ENCODE measurements at places on chromosomes 11 and 22. TPM values are rescaled to one million over a fixed set of nuclear protein-coding genes. Genes with fewer than 3 reads are reported as not detected.

GRCh38 chr11:14255238-14255534 lies 103.8 kb downstream of the RRAS2 start:
- no peak for DNase-seq

- DNase-seq, result no peak
Observed at GRCh38 chr22:48742556-48743343, 1084.9 kb downstream of the BRD1 start.

DNA sequence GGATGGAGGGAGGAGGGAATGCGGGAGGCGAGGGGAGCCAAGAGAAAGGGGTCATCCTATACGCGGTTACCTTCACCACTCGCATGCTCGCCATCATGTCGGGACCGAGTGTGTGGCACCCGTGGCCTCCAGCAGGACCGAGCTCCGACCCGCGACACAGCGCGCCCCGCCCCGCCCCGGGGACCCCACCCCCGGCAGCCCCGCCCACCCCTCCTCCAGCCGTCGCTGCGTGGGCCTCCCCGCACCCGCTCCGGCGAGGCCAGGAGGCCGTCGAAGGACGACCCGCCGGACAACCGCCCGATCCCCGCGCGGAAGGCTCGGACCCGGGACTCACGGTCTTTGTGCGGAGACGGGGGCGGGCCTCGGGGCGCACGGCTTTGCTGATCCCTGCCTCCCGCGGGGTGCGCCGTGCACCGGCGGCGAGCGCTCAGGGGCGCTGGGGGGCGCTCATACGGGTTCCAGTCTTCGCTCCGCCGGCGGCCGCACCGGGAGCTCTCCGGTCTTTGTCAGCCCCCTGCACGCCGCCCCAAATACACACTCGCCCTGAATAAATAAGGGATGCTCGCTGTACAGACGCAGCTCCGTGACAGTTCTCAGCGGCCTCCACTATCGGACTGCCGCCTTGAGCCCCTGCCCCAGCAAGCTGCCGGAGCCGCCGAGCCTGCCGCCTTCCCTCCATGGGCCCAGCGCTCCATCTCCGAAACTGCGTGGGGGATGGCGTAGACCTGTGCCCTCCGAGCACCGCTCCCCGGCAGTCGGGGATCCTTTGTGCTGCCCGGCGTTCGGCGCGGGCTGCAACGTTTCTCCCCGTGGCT lies at the start of gene UBE2L6:
Gene UBE2L6, minus strand, starts transcription at position 158 of the 815 bp plus-strand sequence. Its CDS starts 61 bp downstream, at position 97.
- DNase-seq, result peak; percentile 88

DNA sequence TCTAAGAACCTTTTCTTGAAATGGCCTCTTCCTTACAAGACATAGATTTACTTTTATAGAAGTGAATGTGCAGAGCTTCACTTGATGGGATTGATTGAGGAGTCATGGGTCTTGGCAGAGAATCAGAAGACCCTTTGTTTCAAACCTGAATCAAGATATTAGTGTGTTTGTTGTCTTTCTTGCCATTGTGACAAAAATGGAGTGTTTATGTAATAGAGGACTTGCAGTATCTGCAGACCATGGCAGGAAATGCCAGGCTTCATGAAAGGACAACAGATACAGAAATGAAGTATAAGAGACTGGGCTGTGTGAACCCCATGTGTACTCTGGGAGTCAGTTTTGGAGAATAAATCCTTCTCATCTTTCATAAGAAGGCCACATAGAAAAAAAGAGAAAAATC lies 72.9 kb upstream of the HORMAD2 start:
- DNase-seq, result no peak

DNA sequence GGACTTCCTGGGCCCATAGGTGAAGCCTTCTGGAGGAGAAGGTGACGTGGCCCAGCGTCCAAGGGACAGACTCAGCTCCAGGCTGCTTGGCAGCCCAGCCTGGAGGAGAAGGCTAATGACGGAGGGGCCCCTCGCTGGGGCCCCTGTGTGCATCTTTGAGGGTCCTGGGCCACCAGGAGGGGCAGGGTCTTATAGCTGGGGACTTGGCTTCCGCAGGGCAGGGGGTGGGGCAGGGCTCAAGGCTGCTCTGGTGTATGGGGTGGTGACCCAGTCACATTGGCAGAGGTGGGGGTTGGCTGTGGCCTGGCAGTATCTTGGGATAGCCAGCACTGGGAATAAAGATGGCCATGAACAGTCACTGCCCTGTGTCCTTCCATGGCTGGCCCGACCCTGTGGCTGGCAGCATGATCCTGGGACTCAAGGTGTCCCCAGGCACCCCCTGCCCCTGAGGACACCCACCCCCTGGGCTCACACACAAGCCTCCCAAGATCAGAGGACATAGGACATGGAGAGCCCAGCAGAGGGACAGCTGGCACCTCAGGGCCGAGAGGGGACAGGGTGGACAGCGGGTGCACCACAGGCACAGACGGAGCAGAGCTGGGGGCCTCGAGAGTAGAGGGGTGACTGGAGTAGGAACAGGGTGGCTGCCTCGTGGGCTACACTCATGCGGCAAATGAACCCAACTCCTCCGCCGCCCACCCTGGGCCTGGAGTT lies 10.1 kb downstream of the SIGIRR start:
- DNase-seq, result no peak

- DNase-seq, result no peak
Observed at GRCh38 chr11:117840881-117841550, 16.5 kb upstream of the FXYD2 start.

DNA sequence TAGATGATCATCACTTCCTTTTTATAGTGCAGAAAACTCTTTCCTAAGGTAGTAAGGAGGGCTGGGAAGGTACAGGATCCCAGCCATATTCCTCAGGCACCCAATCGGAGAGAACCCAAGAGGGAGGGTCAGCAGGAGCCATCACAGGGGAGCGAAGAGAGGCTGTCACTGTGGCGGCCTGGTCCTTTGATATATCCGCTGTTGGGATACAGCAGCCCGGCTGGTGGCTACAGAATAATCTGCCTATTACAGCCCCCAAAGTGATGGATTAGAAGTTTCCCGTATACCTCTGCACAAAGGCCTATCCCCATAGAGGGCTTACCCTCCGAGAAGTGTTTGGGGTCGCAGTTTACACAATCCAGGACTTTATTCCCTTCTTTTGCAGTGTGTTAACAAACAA lies 48.5 kb downstream of the OR4D9 start:
- no peak for DNase-seq

DNA sequence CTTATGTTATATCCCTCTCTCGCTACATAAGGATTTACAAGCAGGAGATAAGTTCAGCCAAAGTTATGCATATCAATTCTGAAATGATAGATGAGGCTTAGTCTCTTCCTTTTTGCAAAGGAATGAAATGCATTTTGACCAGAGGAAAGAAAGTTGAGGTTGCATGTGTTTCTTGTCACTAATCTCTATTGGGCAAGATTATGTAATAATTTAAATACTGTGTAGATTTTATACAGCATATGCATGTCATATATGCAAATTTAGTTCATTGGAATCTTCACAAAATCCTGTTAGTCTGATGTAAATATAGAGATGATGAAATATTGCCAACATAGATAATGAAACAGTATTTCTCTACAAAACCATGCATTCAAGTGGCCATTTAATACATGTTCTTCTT lies 858.7 kb upstream of the RAG2 start:
- DNase-seq, result no peak

DNA sequence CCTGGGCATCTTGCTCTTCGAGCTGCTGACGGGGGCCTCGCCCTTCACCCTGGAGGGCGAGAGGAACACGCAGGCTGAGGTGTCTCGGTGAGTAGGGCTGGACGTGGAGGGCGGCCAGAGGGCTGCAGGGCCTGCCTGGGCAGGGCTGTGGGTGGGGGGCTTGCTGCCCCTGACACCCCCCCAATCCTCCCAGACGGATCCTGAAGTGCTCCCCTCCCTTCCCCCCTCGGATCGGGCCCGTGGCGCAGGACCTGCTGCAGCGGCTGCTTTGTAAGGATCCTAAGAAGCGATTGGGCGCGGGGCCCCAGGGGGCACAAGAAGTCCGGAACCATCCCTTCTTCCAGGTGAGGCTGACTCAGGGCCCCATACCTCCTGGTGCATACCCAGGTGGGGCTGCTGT lies 2.7 kb downstream of the RPS6KA4 start:
- DNase-seq, result no peak

DNA sequence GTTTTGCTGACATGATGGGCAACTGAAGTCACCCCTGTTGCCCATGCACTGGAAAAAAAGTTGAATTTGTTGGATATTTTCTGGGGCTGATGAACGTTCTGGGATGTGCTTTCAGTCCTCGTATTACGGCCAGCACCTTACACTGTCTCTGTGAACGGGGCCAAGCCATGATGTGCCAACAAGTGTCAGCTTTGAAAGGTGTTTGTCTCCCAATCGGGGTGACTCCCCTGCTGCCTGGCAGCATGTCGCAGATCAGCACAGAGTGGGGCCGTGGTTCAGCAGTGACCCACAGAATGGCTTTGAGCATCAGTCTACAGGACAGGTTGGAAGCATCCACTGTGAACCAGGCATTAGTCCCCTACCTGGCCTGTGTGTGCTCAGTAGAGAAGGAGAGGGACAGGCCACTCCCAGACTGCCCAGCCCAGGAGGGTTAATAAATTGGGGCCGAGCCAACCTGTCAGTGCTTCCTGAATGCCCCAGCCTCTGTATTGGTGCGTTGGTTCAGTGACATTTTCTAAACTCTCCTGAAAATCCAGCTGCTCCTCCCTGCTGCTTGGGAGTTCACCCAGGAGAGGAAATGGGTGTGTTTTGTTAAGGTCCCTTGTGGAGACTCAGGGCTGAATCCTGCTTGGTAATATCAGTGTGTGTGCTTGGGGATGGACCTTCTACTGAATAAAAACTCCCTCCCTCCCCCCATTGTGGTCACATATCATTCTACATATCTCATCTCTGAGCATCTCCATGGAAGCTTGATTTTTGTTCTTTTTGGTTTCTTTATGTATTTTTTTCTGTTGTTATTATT lies 50.7 kb upstream of the TTC12 start:
- DNase-seq, result no peak

GRCh38 chr22:22342697-22343580 lies 98.4 kb downstream of the VPREB1 start:
- DNase-seq, result no peak

- DNase-seq, result peak; percentile 80
Observed at GRCh38 chr11:7592711-7593110, 78.9 kb downstream of the PPFIBP2 start.

DNA sequence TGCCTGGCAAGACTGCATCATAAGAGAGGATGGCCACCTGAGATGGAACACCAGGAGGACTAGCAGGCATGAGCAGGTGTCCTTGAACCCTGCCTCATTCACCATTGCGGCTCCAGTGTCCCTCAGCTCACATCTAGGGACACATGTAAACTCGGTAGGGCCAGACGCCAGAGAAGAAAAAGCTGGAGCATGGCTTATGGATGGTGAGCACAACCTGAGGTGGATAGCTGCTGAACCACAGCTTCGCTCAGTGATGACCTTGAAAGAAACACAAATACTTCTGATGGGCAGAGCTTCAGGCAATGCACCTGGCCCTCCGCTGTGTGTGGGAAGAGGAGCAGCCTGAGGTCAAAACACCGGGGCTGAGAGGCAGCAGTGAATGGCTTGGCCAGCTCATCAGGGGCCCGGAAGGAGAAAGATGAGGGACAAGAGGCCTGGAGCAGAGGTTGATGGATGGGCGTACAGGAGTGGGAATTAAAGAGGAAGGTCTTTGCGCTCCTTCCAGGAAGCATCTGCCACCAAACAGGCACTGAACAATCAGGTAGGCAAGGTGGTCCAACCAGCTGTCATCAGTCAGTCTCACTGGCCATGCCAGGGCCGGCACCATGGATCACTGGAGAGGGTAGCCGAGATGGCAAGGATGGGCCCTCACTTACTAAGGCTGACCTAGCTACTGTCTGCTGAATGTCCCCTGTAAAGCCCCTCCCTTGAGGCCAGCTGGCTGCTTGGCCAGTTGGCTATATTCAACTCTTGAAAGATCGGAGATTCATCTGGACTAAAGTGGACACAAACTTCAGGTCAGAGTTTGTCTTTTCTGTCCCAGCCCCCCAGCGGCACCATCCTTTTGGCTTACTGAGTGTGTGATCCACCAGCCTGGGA lies 89.7 kb downstream of the MYEOV start:
- no peak for DNase-seq

DNA sequence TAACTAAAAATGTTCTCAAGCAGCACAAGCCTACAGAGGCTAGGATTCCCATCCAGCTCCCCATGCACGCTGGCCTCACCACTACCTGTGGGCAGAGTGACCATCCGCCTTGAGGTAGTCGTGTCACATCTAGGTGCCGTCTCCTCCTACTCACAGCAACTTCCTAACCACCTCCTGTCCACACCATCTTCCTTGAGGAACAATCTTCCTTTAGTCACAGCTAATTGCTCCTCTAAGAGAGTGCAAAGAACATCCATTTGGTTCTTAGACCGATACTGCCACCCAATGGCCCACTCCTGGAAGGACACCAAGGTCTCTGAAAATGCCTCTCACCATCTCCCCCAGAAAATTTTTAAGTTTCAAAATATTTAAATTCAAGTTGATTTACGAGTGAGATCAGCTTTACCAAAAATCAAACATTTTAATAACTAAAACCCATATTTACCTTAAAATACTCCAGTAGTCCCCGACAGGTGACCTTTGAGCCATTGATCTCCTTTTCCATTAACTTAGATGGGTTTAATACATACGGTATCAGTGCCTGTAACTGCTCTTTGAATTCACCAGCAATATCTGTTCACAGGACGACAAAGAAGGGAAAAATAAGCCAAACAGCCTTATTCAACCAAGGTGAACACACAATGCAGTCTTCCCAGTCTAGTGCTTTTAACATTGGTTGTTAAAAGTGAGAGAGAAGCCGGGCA lies 21.7 kb upstream of the PLAAT3 start:
- peak; percentile 30 for DNase-seq

DNA sequence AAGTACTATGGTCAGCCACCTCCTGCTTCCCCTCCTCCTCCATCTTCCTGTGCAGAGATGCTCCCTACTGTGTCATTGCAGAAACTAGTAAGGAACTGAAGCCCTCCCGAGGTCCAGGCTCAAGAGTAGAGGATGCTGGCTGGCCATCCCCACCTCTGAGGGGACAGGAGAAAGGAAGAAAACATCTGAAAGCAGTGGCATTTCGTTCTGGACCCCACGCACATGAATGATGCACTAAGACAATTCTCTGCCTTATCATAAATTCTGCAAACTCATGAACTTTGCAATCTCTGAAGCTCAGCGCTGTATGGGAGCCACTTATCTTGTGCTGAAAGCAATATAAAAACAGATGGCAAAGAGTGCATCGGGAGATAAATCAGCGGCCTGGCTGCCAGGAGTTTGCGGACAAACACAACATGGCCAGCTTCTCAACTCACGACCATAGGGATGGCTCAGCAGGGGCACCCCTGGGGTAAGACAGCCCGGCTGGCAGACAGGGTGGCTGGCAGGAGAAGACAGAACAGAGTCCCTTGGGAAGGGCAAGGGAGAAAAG lies 306.4 kb downstream of the NXPE2 start:
- no peak for DNase-seq

GRCh38 chr11:31529701-31530100 lies 20.1 kb downstream of the ELP4 start:
- no peak for DNase-seq

POTEH gene
- not detected for total RNA-seq

KCNK7 gene
- not detected for total RNA-seq

MRGPRX4 gene
- not detected for total RNA-seq

UCP3 gene
- 202 TPM for total RNA-seq

TRIM6 gene
- 0.78 TPM for total RNA-seq

MS4A7 gene
- total RNA-seq, result 3.8 TPM

Data from psoas muscle (tissue), 8 donors.